ENCODE measurements at places on chromosomes 16 and 17. TPM values are rescaled to one million over a fixed set of nuclear protein-coding genes. Genes with fewer than 3 reads are reported as not detected.

DNA sequence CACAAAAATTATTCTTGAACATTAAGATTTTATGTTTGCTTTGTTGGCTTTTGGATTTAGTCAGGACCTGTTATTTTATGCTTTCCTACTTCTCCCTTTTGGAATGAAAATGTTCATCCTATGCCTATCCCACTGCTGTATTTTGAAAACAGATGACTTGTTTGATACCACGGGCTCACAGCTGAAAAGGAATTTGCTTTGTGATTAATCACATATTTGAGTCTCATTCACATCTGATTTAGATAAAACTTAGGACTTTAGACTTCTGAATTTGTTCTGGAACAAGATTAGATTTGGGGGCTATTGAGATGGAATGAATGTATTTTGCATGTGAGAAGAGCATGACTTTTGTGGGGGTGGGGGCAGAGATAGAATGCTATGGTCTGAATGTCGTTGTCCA lies 1012.6 kb downstream of the CDH11 start:
- DNase-seq, result no peak

The KREMEN2 gene
- total RNA-seq, result 0.41 TPM

The SEPTIN1 gene
- not detected for total RNA-seq

- DNase-seq, result no peak
These were observed 665.9 kb upstream of the SALL1 start for GRCh38 chr16:51816929-51817328.

- peak; percentile 74 for DNase-seq
These were observed 111.0 kb downstream of the N4BP1 start for GRCh38 chr16:48498769-48499631.

DNA sequence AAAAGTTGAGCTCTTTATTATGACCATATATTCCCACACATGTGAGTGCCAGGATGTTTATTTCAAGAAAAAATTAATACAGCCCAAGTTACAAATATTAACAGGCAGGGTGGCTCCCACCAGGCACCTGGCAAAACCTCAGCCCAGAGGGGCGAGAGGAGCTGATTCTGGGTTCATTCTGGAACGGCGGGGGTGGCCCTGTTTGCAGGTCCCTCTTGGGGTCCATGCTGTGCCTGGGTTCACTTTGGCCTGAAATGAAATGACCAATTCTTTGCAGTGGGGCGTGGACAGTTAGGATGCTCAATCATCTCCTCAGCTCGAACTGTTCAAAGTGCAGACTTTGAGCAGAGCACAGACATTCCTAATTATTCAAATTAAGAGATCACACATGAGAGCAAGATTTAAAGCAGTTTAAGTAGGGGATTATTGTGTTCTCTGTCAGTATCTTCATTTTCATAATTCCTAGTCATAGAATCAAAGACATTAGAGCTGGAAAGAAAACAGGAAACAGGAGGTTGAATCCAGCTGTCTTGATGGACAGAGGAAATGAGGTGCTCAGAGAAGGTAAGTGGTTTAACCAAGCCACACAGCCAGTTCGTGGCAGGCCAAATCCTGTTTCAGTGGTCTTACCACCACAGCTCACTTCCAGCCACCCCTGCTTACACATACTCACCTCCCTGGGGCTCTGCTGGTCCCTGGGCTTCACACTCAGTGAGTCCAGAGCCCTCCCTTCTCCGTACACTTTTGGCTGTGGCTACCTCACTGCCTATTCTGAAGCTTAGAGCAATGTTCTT lies 363.9 kb upstream of the TNRC6C start:
- DNase-seq, result no peak

GRCh38 chr16:67240506-67240905 lies 6.8 kb downstream of the FHOD1 start:
- no peak for DNase-seq

The KRT39 gene
- total RNA-seq, result not detected

DNA sequence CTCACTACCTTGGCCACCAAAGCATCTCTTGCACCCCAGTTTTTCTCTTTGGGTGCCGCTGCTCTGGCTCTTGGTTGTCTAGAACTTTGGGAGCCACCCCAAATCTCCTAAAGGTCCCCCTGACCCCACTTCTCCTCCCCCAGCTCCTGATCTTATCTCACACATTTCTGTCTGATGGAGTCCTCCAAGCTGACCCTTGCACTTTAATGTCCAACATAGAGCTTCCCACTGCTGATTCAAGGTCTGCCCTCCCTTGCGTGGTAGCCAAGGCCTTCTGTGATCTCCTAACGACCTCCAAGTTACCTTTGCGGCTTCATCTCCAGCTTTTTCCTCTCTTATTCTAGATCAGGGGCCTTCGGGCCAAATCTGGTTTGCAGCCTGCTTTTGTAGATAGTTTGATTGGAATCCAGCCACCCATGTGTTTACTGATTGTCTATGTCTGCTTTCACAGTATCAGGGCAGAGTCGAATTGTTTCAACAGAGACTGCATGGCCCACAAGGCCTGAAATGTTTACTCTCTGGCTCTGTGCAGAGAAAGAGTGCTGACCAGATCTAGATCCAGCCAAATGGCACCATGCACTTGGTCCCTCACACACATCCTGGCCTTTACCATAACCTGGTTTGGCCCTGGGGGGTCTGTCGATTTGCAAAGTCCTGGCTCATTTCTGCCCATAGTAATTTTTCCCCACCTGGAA lies 168.6 kb downstream of the HAPSTR1 start:
- no peak for DNase-seq

DNA sequence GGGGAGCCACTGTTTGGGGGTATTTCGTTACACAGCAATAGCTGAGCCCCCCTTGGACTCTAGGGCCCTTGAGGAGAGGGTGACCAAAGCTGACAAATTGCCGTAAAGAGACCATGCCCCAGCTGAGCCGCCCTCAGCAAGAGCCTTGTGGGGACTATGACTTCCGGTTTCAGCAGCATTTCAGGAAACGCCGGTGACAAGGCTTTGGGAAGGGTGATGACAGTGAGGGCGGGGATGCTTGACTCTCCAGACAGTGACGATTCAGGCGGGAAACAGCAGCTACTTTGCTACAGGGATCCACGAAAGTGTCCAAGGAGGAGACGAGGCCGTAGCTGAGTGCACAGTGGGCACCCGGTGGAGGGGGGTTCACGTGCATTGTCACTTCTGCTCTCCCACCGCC lies 360.8 kb downstream of the C16orf95 start:
- DNase-seq, result no peak

DNA sequence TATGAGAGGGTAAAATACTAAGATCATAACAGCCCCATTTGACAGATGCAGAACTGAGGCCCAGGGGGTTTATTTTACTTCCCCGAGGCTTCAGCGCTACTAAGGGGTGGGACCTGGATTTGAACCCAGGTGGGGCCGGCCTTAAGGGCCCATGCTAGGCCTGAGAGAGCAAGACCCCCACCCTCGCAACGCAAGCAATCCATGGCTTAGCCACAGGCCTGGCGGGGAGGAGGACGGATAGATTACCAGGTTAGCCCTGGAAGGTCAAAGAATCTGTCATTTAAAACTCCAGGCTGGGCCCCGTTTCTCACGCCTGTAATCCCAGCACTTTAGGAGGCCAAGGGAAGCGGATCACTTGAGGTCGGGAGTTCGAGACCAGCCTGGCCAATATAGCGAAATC lies 1.9 kb upstream of the CDH3 start:
- DNase-seq, result no peak

The MT1H gene
- total RNA-seq, result not detected

DNA sequence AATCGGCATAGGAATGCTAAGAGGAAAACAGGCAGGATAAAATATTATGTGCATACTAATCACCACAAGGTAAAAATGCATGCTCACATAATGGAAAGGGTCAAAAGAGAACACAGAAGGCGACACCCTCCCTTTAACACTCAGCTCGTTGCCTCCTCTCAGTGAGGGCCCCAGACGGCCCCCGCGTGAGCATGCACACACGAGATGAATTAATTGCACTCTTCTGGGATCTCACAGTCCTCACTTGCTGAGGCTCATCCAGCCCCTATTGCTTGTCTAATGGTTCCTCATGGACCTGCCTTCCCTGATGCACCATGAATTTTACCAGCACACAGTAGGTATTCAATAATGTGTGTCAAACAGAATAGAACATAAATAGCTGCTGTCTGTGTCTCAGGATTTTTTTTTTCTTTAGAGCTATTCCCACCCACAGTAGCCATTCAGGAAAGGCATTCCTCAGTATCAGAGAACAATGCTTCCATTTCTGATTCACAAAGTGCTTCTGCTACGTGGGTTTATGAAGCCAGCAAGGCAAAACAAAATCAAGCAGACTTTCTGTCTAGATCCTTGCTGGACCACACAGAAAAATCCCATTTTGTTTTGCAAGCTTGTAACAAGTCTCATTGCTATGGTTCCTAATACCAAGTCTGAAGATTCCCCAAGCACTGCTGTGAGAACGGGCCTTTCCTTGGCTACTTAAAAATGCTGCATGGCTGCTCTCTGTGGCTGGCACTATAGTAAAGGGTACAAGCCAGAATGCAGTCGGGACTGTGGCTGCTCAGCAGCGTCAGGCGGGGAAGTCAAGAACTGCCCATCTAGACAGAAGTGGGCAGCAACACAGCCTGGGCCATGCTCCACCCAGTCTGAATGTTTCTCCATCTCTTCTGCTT lies 43.6 kb downstream of the TOM1L2 start:
- peak; percentile 8 for DNase-seq

- no peak for DNase-seq
These were observed 101.2 kb downstream of the YPEL2 start for GRCh38 chr17:59432657-59433056.

The PYDC1 gene
- not detected for total RNA-seq

The CLEC19A gene
- total RNA-seq, result not detected

GRCh38 chr17:83162035-83162745 lies 82.8 kb downstream of the METRNL start:
- DNase-seq, result no peak

DNA sequence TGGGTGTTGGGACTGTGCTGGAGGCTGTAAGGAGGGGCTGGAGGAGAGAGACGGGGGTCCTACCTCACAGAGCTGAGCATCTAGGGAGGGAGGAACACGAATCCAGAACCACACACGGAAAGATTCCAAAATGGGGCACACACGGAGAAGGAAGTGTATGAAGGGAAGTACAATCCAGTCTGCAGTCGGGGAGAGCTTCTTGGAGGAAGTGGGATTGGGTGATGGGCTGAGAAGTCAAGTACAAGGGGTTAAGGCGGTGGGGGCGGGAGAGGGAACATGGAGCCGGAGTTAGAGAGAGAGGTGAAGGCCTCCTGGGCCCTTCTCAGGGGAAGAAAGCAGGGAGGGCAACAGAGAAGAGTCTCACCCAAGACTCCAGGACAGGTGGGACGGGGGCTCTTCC lies 107.5 kb upstream of the CREBBP start:
- DNase-seq, result no peak

The C16orf96 gene
- not detected for total RNA-seq

The FOXL1 gene
- total RNA-seq, result 0.76 TPM

GRCh38 chr17:29250666-29251065 lies 4.0 kb downstream of the CRYBA1 start:
- no peak for DNase-seq

DNA sequence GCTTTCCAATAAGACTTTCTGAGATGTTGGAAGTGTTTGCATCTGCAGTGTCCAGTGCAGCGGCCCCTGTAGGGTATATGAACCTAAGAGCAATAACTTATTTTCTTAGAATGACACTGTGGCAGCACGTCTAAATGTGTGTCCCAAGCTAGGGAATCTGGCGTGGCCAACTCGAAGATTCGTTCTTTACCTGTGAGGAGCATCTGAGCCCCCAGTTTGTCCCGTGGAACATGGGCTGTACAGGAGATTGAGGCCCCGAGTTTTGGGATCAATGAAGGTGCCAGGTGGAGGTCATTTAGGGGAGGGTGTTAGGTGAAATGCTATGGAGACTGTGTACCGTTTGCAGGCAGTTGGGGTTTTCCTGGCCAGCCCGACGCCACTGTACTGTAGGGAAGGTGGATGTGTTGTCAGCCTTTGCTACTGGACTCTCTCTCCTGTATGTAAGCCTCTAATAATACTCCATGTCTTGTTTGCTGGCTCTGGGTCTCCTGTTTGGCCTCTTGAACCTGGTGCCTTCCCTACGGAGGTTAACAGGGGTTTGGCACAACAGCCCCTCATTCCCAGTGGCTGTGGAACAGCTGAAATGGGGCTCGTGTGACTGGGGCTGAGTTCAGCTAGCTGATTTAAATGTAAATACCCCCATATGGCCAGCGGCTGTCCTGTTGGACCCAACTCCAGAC lies 45.5 kb upstream of the SDK2 start:
- DNase-seq, result no peak

The CLN3 gene
- 23.7 TPM for total RNA-seq

- no peak for DNase-seq
These were observed 36.8 kb upstream of the LYRM9 start for GRCh38 chr17:27930000-27930399.

The DHRS7C gene
- total RNA-seq, result not detected

DNA sequence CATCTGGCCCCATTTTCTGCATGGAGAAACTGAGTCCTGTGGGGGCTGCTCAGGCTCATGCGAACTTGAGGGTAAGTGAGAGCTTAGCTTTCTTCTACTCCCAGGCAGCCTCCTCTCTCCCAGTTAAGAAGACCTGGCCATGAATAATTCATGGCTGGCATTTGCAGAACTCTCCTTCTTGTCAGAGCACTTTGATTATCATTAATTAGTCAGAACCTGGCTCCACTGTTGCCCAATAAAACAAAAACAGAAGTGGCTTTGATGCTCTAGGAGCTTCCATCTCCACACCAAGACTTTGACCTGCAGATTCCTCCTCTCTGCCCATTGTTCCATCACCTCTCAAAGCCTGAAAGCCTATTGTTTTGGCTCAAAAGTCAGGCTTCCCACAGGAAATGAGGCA lies 45.5 kb upstream of the CDH3 start:
- no peak for DNase-seq

DNA sequence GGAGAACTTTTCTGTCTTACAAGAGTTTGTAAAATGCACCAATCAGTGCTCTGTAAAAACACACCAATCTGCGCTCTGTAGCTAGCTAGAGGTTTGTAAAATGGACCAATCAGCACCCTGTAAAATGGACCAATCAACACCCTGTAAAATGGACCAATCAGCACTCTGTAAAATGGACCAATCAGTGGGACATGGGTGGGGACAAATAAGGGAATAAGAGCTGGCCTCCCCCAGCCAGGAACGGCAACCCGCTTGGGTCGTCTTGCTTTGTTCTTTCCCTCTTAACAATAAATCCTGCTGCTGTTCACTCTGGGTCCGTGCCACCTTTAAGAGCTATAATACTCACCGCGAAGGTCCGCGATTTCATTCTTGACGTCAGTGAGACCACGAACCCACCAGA lies 18.5 kb upstream of the KCNG4 start:
- DNase-seq, result no peak

The RSPRY1 gene
- 59.4 TPM for total RNA-seq

GRCh38 chr17:38434178-38434665 lies 6.0 kb downstream of the ARHGAP23 start:
- no peak for DNase-seq

DNA sequence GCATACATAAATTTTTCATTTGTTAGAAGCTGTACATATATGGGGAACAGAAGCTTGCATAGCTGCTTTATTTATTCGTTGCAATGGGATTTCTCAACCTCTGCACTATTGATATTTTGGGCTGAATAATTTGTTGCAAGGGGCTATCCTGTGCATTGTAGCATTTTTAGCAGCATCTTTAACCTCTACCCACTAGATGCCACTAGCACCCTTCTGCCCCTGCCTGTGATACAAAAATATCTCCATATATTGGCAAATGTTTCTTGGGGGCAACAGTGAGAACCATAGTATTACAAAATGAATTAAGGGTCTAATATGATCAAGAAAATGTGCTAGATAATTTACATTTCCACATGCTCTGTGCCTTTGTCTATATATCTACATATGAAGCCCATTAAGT lies 1401.0 kb downstream of the CDH11 start:
- DNase-seq, result no peak

The TNFSF12 gene
- total RNA-seq, result 39.7 TPM

GRCh38 chr16:56226187-56226586 lies 34.9 kb downstream of the GNAO1 start:
- DNase-seq, result no peak

- DNase-seq, result no peak
These were observed 129.4 kb downstream of the TANGO6 start for GRCh38 chr16:68972720-68973119.

Data from uterus (tissue), 4 donors.